ENCODE measurements at places on chromosomes 7 and 10. TPM values are rescaled to one million over a fixed set of nuclear protein-coding genes. Genes with fewer than 3 reads are reported as not detected.

DNA sequence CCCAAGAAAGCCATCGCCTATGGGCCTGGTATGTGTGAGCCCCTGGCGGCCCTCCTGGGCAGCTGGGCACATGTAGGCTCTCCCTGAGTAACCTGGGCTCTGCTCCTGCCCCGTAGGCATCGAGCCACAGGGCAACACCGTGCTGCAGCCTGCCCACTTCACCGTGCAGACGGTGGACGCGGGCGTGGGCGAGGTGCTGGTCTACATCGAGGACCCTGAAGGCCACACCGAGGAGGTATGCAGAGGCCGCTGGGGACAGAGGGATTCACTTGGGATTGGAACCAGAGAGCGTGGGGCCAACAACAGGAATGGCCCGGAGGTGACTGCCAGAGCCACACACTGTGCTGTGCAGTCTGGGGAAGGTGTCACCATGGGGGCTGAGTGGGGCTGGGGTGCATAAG lies 7.3 kb downstream of the FLNC start:
- DNase-seq = no peak

DNA sequence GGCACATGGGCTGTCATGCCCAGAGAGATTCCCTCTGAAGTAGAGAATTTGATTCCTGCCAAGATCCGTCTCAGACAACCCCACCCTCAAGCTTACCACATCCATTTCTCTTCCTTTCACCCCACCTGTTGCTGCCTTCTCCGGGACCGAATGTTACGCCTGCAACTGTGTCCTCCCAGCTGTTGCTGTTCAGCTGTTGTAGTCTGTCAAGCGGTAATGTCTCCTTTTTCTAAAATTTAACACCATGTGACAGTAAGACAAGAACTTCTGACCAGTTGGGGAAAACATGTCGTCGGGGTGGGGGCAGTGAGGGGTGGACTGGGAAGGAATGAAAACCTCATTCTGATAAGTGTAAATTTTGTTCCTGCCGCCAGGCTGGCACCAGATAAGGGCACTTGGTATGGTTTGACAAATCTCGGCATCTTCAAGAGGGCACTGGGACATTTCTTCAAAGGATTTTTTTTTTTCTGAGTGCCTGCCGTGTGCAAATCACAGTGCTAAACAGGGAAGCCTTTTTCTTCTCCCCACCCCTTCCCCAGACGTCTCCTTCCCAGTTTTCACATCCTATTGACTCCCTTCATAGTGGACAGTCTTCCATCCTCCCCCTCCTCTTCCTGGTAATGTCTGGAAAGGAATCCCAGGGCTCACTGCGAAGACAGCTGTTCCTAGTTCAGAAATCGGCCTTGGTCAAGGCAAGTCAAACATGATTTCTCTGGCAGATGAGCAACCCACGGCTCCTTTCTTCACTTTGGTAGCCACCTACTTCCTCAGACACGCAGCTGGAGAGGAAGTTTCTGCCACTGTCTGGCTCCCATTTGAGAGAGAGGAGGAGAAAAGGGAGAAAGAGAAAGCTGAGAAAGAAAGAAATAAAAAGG lies 5.0 kb upstream of the CELF2 start:
- no peak for DNase-seq

- DNase-seq = no peak
These were observed 5.0 kb downstream of the TCF7L2 start for GRCh38 chr10:112954974-112955581.

- no peak for DNase-seq
These were observed 288.9 kb downstream of the ADARB2 start for GRCh38 chr10:1448252-1448930.

- DNase-seq = no peak
These were observed 80.2 kb downstream of the RNF216 start for GRCh38 chr7:5701085-5701914.

DNA sequence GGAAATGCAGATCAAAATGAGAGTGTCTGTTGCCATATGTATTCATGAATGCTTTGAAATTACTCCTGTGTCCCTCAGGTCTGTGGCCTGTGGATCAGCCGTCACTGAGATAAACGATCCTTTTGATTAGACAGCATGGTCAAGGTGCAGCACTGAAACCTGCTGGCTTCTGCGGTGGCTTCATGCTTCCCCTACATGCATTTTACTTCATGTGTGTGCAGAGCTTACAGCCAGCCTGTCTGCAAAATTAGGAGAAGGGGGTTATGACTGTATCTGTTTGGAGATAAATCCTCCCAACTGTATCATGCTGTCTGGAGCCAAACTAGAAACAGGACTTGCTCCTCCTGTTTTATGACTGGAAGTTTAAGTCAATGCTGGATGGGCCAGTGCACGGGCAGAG lies 71.0 kb upstream of the PLPP4 start:
- DNase-seq = no peak

- DNase-seq = no peak
These were observed 38.8 kb downstream of the FAM53B start for GRCh38 chr10:124705381-124705740.

DNA sequence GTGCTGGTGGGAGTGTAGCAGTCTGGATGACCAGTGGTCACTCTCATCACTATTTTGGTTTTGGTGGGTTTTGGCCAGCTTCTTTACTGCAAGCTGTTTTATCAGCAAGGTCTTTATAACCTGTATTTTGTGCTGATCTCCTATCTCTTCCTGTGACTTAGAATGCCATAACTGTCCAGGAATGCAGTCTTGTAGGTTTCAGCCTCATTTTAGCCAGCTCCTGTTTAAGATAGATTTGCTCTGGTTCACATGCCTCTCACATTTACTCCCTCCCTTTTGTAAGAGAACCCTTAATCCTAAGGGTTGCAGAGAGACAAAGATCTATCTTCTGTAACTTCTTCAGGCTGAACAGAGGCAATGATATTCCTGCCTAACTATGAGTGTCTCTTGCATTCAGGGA lies 51.2 kb upstream of the INHBA start:
- no peak for DNase-seq

DNA sequence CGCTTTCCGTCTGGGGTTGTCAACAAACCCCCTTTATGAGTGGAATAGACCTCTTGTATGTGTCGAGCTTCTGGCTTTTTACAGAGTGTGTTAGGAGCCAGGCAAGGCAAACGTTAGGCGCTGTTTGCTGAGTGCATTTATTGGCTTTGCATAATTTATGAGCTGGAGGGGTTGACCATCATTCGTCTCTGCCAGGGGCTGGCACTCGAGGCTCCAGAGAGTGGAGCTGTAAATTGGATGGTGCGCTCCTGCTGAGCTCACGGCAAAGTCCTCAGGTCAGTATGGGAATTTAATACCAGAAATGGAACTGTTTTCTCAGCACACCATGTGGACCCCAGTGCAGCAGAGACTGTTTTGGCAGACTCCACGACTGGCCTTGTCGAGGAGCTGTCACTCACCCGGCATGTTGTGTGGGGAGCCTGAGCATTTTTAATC lies 699.4 kb upstream of the GALNT17 start:
- DNase-seq = no peak

- no peak for DNase-seq
These were observed 175.7 kb downstream of the SEMA3D start for GRCh38 chr7:85011127-85011526.

GRCh38 chr7:95690367-95690947 lies 81.9 kb upstream of the DYNC1I1 start:
- no peak for DNase-seq

DNA sequence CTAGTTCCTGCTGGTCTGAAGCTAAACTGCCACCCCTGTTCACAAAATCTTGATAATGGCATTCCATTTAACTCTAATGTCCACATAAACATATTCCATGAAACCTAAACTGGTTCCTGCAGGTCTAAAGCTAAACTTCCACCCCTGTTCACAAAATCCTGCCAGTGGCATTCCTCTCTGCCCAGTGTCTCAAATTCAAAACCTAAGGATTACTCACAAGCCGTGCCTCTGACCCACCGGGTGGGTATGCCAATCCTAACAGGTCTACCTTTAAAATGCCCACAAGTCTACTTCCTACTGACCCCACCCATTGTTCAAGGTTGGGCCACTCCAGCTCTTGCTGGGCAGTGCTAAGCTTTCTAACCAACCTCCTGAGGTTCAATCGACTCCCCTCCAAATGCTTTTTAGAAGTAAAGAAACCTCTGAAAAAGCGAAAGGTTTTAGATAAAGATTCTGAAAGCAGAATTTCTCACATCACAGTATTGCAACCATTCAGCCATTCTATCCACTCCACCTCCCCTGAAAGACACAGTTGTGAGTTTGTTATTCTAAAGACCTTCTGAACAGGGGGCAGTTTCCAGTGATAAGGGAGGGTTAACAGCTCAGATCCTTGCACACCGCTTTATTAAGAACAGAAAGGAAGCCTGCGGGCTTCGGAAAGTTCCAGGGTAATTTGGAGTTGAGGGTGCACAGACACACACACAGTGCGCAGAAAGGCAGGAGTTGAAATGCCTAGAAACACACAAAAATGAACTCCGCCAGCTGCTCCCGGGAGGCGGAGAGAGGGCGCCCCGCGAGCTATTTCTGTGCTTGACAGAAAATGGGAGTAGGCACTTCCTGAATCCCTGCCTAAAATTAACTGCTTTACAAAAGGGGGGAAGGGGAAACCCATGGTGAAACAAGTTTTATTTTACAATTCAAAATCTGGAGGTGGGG lies 87.7 kb downstream of the TNS3 start:
- DNase-seq = no peak

DNA sequence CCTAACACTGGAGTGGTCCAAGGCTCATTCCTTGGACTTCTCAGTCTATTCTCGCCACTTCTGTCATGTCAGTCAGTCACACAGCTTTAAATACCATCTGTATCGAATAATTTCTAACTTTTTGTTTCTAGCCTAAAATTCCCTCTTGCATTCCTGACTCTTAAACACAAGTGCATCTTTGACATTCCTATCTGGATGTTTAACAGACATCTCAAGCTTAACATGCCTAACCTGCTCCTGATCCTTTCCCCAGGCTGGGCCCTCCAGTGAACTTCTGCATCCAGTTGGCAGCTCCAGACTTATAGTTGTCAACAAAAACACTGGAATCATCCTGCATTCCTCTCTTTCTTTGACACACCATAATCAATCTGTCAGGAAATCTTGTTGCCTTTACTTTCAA lies 4.5 kb upstream of the ABCB4 start:
- DNase-seq = no peak

- DNase-seq = no peak
These were observed 404.2 kb downstream of the THSD7A start for GRCh38 chr7:11427686-11428273.

DNA sequence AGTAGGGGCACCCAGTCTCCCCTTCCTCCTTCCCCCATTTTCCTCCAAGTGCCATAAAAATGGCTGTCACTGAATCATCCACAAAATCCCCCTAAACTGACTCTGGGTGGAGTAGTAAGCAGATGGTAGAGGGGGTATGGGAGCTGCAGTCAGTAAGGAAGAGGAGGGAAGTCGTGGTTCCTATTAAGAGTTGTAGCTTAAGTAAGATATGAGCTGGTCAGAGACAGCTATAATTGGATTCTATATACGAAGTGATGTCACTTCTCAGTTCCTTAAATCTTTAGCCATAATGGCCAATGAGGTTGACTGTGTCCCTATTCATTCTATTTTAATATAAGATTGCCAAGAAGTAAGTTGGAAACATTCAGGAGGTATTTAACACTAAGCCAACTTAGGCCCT lies 131.7 kb downstream of the SLC16A9 start:
- DNase-seq = no peak

DNA sequence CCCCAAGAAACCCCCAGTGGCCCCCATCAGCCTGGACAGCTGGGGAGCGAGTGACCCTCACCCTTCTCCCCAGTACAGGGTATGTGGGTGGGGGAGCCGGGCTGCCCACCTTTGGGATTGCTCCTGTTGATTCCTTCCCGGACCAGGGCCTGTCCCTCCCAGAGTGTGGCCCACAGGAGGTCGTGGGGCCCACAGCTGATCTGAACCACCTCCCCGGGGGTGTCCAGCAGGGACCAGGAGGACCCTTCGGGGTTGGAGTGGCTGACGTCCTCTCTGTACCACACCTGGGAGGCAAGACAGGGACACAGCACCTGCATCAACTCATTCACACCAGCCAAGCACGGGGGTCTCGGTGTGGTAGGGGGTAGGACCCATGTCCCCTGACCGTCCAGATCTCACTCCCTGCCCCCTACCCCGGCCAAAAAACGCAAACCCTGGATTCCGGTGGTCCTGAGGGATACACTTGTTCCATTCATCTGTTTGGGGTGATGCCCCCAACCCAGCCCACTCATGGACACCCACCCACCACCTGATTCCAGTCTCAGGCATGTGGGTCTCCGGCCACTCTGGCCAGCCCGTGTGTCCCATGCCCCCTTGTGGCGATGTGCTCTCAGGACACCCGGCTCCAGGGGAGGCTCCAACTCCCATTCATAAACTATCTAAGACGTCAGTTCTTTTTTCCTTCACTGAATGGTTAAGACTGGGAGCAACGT lies 10.9 kb downstream of the TECPR1 start:
- no peak for DNase-seq

GRCh38 chr7:93992421-93993110 lies 11.6 kb downstream of the BET1 start:
- DNase-seq = no peak

DNA sequence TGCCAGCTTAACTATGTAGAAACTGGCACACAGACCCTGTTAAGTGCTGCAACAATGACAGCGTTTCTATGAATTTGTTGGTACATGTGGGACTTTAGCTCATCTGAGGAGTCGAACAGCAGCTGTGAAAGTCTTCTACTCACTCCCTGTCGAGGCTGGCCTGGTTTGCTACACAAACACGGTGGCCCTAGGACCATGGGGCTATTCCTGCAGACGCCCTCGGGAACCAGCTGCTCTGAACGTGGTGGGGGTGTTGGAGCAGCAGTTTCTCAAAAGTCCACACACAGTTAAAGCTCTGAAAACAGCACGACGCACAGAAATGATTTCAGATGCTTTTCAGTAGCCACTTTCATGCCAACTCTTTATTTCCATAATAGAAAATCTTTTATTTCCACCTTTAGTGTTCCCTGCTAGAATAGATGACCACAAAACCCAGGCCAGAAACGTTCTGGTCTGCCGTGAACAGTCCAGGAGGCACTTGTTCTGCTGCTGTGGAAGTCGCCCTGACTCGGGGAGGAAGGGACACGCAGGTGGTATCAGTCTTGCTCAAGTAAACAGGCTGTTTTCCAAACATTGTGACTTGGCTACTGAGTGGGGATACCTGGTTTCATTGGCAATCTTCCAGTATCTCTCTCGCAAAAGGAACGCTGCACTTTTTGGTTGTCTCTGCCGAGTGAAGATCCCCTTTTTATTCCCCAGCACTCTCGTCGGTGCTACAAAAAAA lies 21.5 kb downstream of the GUSB start:
- DNase-seq = no peak

- no peak for DNase-seq
These were observed 68.6 kb downstream of the CELF2 start for GRCh38 chr10:11086177-11086840.

- no peak for DNase-seq
These were observed 1053.2 kb downstream of the REEP3 start for GRCh38 chr10:64574371-64574770.

- DNase-seq = no peak
These were observed 181.4 kb downstream of the SUGCT start for GRCh38 chr7:40316176-40316575.

SLC39A12 gene
- total RNA-seq = not detected

AKR1B15 gene
- total RNA-seq = 1.3 TPM

ZNF479 gene
- not detected for total RNA-seq

ADAM8 gene
- total RNA-seq = 20.7 TPM

CALCR gene
- 0.62 TPM for total RNA-seq

HGF gene
- total RNA-seq = 48.8 TPM

MBL2 gene
- not detected for total RNA-seq

CTBP2 gene
- 46.9 TPM for total RNA-seq

FAM180A gene
- 8.0 TPM for total RNA-seq

PILRB gene
- 46.3 TPM for total RNA-seq

AKR1C3 gene
- 48.1 TPM for total RNA-seq

LRRD1 gene
- total RNA-seq = not detected

Data from sciatic nerve (tissue), 2 donors.